ENCODE measurements at places on chromosomes 1 and 21.
A peak's percentile ranks its signal among the peaks of the same experiment; 100 is the strongest.

DNA sequence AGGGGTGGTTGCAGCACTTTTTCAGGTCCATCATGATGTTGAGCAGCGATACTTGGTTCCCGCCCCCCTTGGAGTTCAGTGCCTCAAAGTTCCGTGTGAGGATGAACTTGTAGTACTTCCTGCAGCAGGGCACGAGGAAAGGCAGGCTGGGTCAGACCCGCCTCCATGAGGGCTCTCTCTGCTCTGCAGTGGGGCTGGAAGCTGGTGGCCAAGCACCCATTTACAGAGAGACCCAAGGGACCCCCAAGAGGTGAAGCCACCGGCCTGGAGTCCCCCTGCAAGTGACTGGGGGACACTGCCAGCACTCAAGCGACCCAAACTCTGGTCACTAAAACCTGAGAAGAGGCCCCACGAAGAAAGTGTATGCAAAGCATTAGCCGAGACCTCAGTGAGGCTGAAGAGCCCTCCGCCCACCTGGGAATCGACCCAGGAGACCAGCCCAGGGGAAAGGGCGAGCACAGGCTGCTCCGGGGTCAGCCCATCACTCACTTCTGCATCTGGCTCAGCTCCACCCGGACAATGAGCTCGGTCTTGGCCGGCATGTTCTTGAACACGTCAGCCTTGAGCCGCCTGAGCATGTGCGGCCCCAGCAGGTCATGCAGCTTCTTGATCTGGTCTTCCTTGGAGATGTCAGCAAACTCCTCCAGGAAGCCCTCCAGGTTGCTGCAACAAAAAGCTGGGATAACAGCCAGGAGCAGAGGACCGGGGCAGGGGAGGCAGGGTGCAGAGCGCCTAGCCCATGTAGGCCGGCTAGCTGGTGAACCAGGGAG is 45.2 kb downstream of the CHD5 start:
- no peak for DNase-seq

- DNase-seq: peak; percentile 47
Measured at GRCh38 chr21:45080639-45081414, 6.4 kb downstream of the ADARB1 start.

DNA sequence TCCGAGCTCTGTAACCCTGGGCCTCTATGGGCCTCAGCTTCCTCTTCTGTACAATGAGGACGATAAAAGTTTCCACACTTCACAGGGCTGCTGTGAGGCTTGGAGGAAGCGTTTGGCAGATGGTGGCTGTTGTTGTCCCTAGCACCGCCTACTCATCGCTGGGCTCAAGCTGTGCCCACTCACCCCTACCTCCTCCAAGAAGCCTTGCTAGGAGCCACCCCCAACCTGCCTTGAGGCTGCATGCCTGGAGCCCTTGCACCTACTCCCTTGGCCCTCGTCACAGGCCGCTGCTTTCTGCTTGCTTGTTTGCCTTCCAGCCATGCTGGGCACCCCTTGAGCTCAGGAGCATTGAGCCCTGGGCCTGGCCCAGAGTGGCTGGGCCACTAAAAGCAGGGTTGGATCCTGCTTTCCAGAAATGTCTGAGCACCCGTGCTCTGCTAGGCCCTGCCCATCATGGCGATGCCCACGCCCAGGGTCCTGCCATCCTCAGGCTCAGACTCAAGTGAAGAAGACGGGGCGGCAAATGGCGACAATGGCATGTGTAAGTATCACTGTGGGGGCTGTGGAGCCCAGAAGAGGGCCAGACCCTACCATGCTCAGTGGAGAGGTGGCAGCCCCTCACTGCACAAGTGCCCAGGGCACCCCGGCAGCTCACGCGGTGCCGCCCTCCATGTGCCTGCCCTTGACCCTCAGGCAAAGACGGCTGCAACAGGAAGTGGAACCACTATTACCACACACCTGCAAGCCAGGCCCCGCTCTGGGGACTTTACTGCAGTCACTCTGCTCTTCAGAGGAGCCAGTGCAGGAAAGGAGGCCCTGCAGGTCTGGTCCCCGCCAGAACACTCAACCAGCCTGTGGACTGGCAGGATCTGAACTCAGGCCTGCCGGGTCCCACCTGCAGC is 9.5 kb downstream of the SH3BGRL3 start:
- DNase-seq: no peak

- DNase-seq: no peak
Measured at GRCh38 chr21:40754466-40754865, 92.5 kb downstream of the DSCAM start.

- DNase-seq: no peak
Measured at GRCh38 chr1:56715156-56715555, 70.0 kb downstream of the PRKAA2 start.

- DNase-seq: no peak
Measured at GRCh38 chr1:230322421-230322756, 103.7 kb downstream of the PGBD5 start.

DNA sequence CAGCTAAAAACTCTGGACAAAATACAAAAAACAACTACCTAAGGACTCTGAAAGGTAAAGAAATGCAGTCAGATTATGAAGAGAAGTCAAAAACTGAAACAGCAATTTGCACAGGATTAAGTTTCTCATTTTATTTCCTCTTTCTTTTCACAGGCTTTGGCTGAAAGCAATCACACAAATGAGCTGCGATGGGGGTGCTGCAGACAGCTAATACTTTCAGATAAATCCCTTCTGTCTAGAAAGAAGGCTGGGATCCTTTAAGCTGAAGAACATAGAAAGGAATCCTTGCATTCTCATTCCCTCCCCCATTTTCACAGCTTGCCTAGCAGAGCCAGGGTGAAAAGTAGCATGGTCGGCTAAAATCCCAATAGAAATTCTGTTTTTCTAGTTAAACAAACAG is 32.0 kb upstream of the PRDX6 start:
- DNase-seq: no peak

DNA sequence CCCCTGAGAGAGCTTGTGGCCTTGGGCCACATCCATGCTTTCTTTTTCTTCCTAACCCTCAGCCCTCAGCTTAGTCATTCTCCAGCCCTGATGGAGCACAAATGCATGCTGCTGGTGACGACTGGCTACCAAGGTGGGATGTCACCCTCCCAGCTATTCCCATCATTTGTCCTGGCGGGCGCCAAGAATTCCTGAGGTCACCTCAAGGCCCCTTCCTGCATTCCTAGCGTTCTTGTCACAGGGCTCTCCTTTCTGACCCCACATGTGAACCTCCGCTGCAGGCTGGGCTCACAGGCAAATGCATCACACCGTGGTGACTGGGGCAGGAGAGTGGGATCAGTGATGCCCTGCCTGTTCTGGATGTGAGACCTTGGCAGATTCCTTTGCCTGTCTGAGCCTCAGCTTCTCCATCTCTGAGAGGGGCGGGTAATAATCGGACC is 53.4 kb upstream of the IFFO2 start:
- no peak for DNase-seq

GRCh38 chr1:112776688-112777087 is 61.6 kb upstream of the PPM1J start:
- DNase-seq: no peak

GRCh38 chr1:53681351-53681976 is 57.5 kb downstream of the GLIS1 start:
- no peak for DNase-seq

Data from activated CD4-positive, alpha-beta T cell treated with anti-CD3 and anti-CD28 coated beads, Interleukin-2, Interleukin-4, amounts not matched to agents 100 ng/mL and 50 ng/mL, durations not matched to agents 16 hours and 8 hours (primary cell).